ENCODE measurements at places on chromosomes 4 and X.
A peak's percentile ranks its signal among the peaks of the same experiment; 100 is the strongest.

GRCh38 chr4:100977274-100977673, 370.1 kb downstream of the PPP3CA start:
- DNase-seq: no peak

DNA sequence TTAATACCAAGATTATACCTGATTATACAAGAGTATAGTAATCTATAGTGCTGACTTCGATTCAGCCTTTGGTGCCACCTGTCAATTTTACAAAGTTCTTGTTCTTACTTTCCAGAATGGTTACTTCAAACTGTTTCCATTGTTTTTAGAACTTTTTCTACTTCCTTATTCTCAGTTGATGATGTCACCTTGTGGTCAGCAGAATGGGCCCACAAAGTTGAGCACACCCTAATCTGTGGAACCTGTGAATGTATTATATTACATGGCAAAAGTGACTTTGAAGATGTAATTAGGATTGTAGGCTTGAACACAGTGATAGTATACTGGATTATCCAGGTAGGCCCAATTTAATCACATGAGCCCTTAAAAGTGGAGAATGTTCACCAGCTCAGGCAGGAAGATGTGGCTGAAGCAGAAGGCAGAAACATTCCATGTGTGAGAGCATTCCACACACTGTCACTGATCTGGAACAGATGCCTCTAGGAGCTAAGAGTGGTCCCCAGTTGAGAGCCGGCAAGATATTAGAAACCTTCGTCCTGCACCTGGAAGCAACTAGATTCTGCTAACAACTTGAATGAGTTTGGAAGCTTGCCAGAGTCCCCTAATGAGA, 6.3 kb upstream of the SGMS2 start:
- DNase-seq: no peak

DNA sequence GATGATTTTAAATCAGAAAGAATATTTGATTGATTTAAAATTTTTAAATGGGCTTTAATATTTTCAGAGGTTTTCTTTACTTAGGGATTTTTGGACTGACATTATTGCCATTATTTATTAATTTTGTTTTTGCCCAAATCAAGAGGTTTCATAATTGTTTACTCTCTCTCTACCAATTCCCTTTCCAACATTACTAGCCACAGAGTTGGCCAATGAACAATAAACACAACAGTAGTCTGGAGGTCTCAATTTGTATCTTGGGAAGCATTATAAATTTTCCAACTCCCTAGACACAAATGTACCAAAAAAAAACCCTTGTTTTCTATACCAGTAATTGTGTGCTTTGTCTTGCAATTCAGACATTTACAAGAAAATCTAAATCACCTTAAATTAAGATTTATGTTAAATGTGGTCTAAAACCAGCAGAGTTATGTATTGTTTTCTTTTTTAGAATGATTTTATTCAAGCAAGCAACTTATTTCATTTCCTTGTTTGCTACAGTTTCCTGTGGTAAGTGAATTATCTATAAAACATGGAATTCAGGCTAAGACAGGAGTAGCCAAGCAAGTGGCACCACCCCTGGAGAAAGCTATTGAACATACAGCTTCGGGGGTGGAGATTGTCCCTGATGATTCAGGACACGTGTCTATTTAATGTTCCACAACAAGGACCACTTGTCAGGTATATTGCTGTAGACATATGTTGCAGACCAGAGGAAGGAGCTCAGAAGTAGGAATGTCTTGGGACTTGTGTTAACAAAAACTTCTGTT, 622 bp downstream of the KLKB1 start:
- DNase-seq: no peak

DNA sequence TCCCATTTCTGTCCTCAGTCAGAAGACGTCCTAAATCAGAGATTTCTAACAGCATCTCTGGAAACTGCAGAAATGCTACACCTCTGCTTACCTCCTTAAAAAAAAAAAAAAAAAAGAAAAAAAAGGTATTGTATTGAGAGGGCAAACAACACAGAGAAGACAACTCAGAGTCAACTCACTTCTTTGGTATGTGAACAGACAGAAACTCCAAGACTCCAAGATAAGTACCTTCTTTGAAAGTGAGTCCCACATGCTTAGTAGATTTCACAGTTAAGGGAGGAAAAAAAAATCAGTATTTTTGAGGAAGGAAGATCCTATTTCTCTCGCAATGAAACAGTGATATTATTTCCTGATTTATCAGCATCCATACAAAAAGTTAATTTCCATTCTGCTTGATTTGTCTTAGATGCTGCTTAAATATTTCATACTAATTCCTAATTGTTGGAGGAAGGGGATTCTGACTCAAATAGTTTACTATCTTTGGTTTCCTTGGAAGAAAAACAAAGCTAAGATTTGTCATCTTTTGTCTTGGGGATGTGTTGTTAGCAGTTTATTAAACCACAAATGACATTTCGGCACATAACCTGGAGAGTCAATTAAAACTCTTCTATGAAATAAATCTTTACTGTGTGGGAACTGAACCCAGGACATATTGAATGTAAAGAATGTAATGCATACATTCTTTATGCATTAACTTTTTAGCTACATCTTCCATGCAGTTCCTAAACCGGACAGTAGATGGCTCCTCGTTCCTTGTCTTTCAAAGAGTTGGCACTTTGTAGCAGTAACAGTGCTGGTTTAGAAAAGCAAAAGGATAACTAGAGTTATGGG, 4.7 kb downstream of the RASGEF1B start:
- peak; percentile 70 for DNase-seq

DNA sequence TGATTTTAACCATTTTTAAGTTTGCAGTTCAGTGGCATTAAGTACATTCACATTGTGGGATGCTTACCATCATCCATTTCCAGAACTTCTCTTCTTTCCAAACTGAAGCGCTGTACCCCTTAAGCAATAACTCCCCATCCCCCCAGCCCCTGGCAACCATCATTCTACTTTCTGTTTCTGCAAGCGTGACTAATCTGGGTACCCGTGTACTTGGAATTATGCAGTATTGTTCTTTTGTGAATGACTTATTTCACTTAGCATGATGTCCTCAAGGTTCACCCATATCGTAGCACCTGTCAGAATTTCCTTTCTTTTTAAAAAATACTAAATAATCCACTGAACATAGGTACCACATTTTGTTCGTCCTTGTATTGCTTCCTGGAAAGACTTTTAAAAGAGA, 32.9 kb downstream of the USP9X start:
- peak; percentile 18 for DNase-seq

GRCh38 chr4:118410138-118410537, 57.3 kb upstream of the PRSS12 start:
- no peak for DNase-seq

- no peak for DNase-seq
Observed at GRCh38 chr4:83962492-83962891, 426.6 kb downstream of the GPAT3 start.

GRCh38 chr4:41305476-41305875, 48.7 kb downstream of the UCHL1 start:
- DNase-seq: no peak

GRCh38 chrX:139202742-139203420, 327.7 kb upstream of the F9 start:
- no peak for DNase-seq

GRCh38 chr4:3442959-3443749, 1.4 kb downstream of the HGFAC start:
- DNase-seq: peak; percentile 24

Data from stimulated activated CD4-positive, alpha-beta T cell treated with anti-CD3 and anti-CD28 coated beads, Interleukin-15, amount 100 ng/mL, for 48 hours (primary cell).